Liver (tissue), 10 donors: ENCODE measurements at places on chromosomes 1 and 21.

DNA sequence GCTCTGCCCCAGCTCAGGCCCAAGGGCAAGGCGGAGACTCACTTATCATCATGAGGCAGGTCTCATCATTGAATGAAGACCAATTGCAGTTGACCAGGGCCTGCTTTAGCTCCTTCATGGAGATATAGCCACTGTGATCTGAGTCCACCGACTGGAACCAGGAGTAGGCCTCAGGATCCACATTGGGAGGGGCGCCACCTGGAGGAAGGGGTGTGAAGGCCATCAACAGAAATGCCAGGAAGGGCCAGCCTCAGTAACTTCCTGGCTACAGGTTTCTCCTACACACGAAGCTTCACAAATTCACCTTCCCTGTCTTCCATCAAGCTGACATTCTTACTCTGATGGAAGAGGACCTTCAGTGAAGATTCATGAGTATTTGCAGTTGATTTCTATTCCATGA, 11.6 kb downstream of the PEF1 start:
- peak; percentile 45 for DNase-seq

DNA sequence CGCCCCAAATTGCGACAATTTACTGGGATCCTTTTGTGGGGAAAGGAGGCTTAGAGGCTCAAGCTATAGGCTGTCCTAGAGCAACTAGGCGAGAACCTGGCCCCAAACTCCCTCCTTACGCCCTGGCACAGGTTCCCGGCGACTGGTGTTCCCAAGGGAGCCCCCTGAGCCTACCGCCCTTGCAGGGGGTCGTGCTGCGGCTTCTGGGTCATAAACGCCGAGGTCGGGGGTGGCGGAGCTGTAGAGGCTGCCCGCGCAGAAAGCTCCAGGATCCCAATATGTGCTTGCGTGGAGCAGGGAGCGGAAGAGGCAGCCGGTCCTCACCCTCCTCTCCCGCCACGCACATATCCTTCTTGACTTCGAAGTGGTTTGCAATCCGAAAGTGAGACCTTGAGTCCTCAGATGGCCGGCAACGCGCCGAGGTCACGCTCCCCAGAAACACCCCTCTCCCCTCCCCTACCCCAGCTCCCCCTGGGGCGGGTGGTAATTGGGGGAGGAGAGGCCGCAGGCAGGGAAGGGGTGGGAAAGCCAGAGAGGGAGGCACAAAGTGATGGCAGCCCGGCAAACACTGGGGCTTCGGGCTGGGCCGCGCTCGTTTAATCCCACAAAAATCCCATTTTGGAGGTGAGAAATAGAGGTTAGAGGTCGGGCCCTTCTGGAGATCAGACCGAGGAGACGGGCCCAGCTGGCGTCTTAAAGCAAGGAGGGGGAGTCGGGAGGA, 6.2 kb downstream of the SIM2 start:
- no peak for DNase-seq

- no peak for DNase-seq
Observed at GRCh38 chr1:51044834-51045233, 57.2 kb upstream of the C1orf185 start.

DNA sequence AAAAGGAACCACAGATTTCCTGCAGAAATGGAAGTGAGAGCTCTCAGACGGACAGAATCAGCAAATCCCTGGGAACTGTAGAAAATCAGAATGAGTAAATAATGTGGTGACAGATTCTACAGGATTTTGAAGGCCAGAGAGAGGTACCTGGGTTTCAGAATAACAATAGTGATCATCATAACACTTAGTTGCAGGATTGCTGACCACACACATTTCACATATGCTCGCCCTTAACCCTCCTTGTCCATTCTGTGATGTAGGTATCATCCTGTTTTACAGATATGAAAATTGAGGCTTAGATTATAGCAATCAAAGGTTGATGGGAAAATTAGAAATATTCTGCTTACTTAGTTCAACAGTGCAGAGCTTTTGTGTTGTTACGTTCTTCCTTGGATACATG, 97.9 kb upstream of the HOOK1 start:
- no peak for DNase-seq

- no peak for DNase-seq
Observed at GRCh38 chr1:91545506-91546300, 45.1 kb downstream of the CDC7 start.

DNA sequence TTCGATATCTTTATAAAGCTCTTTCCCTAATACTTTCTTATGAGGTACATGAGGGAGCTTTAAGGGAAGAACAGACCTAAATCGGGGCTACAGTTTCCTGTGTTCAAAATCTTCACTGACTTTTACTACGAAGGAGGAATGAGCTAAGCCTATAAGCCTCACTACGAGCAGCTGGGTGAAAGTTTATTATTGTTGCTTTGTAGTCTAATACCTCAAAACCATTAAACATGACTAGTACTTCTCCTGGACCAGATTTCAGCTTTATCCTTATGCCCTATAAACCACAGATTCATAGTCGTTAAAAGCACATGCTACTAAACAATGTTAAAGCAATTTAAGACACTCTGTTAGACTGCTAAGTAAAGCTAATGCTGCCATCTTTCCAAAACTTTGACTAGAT, 30.2 kb downstream of the NDC1 start:
- DNase-seq = no peak

- no peak for DNase-seq
Observed at GRCh38 chr21:31186916-31187315, 148.6 kb upstream of the KRTAP19-8 start.

DNA sequence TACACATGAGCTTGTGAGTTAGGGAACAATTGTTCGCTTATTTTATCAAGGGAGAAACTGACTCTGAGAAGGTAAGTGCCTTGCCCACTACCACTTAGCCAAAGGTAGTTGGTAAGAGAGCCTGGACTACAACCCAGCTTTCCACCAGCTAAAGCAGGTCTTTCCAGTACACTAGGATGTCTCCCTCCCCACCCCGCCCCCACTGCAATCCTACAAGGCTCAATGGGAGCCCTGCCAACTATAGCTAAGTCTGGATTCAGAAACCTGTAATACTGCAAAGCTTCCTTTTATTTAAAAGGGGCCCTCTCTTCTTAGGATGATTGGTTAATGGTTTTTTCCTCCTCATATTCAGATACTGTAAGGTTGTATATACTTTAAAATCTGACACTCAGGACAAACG, 102.0 kb upstream of the C8B start:
- no peak for DNase-seq

DNA sequence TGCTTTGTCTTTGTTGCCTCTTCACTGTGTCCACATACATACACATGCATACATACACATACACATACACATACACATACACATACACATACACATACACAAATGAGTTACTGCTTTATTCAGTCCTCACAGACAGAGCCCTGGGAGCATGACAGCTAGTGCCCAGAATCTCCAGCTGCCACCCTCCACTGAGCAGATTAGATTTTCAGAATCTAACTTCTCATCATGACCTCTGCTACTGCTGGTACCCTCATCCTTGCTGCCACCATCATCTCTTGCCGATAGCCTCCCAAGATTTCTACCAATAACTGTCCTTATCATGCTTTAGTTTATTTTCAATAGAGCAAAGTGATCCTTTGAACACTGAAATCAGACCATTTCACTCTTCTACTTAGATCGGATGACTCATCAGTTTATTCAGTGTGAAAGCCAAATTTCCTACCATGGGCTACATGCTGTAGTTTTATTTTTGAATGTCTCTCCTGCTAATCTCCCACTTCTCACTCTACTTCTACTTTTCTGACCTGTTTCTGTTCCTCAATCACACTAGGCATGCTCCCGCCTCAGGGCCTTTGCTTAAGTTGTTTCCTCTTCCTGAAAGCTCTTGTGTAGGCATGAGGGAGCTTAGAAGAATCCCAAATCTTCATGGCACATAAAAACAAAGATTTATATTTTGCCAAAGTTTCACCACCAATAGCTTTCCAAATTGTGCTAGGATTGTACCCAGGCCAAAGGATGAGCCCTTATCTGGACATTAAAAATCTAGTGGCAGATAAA, 43.0 kb downstream of the ATP6V1G3 start:
- no peak for DNase-seq

DNA sequence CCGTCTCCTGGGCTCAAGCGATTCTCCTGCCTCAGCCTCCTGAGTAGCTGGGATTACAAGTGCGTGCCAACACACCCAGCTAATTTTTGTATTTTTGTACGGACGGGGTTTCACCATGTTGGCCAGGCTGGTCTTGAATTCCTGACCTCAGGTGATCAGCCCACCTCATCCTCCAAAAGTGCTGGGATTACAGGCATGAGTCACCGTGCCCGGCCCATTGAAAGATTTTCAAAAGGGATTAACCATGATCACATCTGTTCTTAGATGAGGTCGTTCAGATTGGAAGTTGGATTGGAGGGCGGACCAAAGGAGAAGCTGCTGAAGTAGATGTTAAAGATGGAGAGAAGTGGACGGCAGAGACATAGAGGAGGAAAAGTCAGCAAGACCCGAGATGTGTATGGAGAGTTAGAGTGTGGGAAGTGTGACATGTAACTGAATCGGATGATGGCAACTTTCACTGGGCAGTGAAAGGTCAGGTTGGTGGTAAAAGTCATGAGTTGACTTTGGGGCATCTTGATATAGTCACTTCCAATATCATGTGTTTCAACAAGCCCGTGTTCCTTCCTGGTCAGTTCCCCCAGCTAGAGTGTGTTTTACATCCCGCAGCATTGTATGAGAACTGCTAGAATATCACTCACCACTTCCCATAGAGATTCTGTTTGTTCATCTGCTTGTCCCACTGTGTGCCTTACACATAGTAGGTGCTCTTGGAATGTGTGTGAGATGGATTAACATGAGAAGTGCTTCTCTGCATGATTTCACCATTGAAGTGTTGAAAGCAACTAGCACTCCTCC, 54.4 kb upstream of the TINAGL1 start:
- DNase-seq = no peak

DNA sequence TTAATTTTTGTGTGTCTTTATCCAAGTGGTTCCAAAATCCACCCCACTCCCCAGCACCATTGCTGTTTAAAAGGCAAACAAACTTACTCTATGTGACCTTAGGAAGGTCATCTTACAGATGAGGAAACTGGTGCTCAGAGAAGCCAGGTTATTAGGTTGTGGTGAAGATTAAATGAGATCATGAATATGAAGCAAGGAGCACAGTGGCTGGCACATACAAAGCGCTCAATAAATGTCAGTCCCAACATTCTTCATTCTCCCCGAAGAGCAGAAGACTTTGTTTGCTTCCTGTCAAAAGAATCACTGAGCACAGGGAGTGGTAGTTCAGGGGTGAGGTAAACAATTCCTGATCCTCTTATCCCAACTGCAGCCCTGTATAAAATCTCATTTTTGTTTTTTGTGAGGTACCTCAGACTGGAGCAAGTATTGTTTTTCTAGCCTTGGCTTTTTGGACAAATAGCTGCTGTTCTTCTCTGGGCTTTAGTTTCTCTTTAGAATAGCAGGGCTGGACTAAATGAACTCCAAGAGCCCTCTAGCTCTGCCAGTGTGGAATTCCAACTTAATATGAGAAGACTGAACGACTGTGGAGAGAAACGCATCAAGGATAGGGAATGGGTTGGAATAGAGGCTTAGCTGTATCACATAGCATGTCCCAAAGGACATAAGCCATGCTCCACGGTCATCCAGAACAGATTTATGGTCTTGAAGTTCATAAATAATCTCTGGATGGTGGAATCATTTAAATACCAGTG, 455.3 kb upstream of the USP24 start:
- no peak for DNase-seq

DNA sequence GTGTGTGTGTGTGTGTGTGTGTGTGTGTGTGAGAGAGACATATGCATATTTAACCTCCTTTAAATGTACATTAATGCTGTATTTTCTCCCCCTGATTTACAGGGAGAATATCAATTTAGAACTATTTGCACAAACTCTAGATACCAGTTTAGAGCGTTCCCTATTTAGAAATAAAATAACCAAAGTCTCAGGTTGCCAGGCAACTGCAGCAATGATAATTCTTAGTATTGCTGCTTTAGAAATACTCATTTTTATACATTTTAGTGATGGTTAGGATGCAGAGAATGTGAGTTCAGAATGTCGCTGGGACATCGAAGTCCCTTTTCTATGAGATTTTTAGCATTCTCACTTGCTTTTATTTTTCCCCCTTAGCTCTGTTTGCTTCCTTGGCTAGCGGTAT, 497.3 kb downstream of the KIF26B start:
- no peak for DNase-seq

DNA sequence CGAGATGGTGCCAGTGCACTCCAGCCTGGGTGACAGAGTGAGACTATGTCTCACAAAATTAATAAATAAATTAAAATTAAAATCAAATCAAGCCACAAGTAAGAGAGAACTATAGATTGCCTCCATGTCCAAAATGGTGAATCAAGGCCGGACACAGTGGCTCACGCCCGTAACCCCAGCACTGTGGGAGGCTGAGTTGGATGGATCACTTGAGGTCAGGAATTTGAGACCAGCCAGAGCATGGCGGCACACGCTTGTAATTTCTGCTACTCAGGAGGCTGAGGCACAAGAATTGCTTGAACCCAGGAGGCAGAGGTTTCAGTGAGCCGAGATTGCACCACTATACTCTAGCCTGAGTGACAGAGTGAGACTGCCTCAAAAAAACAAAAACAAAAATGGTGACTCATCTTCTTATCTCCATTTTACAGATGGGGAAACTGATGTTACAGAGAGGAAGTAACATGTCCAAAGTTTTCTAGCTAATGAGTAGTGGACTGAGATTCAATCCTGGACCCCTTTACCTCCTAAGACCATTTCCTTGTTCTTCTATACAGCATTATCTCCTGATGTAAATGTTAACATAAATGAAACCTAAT, 99.0 kb upstream of the HNRNPU start:
- DNase-seq = no peak

DNA sequence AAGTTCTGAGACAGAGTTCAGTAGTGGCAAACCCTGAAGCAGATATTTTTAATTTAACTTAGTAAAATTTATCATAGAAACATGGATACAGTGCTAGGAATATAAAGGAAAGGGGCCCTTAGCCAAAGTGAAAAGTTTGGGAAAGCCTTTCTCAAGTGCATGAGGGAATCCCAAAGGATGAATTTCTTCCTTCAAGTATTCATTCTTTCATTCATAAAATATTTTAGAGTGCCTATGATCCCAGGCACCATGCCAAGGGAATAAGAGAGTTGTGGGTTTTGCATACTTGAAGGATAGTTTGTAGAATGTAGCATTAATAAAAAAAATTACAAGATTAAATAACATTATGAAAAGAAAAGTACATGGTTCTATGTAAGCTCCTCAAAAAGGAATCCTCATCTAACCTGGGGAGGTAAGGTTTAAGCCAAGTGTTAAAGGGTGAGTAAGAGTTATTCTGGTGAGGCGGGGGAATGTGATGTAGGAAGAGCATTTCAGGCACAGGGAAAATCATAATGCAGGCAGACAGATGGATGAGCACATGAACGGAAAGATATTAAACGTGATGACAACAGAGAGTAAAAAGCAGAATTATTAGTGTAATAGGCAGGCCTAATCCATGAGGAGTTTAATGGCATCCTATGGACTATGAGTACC, 40.4 kb upstream of the NTNG1 start:
- no peak for DNase-seq
